NCI-H1092 (cell line): ENCODE measurements at places on chromosomes 6 and 20.

DNA sequence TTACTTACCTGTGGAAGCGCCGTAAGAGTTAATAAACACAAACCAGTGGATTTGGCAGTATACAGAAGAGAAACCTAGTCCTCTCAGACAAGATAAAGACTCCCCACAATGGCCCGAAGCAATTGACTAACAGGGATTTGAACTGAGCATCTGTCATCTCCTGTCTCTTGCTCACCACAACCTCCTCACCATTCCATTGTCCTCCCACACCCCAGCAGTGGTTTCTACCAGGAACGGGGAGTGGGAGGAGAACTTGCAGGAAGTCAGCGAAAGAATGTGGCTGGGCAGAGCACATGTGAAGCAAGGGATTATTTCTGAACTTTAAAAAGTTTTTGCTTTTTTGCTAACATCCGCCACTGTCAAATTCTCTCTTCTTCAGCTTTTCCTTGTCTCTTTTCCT, 24.6 kb upstream of the TAAR1 start:
- DNase-seq = no peak

GRCh38 chr6:153858529-153858928, 180.5 kb upstream of the OPRM1 start:
- no peak for DNase-seq

DNA sequence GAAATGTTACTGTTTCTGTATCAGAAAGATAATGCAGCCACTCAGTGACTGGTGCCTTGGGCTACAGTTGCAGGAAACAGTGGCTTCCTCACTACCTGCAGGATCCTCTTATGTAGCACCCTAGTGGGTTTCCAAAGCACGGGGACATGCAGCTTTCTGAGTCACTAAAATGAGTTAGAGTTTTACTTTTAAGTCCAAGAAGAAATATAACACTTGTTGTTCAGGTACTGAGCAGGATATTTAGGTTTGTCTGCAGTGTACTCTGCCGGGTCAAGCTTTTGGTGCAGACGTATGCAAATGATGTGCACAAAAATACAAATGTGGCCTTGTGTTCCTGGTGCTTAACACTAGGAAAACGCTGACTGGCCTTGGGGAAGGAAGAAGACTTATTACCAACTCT, 22.0 kb downstream of the ACSS1 start:
- no peak for DNase-seq

- DNase-seq = no peak
These were observed 3.3 kb downstream of the NPBWR2 start for GRCh38 chr20:64103871-64104666.

DNA sequence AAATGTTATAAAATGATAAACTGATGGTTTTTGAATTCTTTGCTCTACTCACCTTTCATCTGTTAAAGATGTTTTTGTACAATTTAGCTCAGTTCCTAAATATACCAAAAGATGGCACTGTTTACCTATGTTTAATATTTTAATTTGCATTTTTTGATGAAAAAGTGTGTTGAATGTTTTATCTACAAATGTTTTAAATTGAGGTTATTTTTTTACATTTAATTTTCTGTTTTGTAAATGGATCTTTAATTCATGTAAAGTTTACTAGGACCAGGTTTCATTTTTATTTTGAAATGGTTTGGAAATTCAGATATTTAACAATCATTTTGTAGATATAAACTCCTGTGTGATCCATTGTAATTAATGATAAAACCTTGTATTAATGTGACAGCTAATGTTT, 30.0 kb downstream of the CDKAL1 start:
- no peak for DNase-seq

DNA sequence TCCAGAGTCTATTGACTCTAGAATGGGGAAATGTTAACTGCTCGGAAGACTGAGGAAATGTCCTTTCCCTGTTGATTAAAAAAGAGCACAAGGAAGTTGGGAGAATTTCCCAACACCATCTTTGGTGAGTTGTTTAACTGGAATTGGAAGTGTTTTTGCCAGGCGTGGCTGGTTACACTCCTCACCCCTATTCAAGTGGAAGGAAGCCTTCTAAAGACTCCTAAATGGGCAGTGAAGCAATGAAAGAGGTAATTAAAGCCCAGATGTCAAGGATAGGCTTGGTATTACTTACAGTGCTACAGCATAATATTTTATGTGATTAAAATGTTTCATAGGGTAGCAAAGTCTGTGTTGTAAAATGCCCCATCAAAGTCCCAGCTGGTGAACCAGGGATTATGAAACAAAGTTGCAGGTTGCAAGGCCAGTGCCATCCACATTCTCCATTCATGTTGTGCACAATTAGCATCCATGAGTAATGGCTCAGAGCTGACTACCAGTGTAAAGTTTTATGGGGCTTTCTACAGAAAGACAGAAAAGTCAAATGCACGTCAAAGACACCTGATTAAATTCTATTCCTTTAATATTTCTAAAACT, 52.6 kb downstream of the BTBD3 start:
- DNase-seq = no peak

DNA sequence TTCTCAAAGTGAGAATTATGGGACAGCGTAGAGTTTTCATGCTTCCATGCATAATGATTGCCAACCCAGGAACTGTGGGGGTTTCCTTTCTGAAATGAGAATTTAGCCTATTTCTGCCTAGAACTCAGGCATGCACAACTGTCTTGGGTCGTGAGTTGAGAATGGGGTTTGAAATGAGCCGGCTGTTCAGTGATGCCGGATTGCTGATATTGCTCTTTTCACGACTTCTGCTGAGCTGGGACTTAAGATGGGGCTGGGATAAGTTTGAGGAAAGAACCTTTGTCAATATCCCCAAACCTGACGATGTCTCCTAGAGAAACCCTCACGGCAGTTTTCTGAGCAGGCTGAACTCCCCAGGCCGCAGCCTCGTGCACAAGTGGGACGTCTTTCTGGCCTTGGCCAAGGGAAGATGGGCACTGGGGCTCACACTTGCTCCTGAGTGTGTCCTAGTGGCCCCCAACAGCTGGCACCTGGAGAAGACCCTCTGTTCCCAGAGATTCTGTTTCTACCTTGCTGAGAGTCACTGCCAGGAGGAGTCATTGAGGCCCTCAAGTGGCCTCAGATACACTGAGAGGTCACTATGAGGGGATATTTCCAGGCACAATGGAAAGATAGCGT, 34.1 kb upstream of the RIN2 start:
- DNase-seq = no peak
